Omental fat pad (tissue), 4 donors: ENCODE measurements at places on chromosomes 3 and 15. TPM values are rescaled to one million over a fixed set of nuclear protein-coding genes. Genes with fewer than 3 reads are reported as not detected.

DNA sequence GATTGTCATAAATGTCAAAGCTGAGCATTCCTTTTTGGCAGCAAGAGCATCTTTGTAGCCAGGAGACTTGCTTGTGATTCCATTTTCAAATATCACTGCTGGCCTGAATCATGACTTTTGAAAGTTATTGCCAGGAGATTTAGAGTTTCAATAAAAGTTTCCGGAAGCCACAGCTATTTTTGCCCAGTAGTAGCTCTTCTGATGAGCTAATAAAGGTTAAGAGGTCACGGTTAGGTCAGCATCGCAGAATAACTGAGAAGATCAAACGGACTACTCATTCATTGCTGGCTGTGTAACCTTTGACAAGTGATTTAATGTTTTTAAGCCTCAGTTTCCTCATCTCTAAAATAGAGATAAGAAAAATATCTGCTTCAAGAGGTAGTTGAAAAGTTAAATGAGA, 105.1 kb upstream of the ETV5 start:
- DNase-seq, result no peak

- DNase-seq, result no peak
Observed at GRCh38 chr15:60444289-60444912, 34.5 kb downstream of the ICE2 start.

DNA sequence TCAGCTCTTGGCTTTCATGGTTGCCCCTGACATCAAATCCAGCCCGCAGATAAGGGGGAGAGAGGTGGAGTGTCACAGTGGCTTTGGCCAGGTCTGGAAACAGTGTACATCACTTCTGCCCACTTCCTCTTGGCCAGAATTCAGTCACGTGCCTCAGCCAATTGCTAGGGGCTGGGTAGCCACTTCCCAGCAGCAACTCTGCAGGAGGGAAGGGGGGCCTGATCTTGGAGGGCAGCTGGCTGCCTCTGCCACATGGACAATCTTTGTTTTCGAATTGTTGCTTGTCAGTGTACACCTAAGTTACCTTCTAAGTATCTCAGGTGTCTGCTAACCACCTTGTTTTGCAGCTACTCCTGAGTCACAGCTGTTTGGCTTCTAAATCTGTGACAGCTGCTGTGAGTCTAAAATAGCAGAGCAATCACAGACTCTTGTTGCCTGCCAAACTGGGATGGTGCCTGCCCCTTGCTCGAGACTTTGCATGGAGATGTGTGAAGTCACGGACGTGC, 41.0 kb upstream of the LIMD1 start:
- no peak for DNase-seq

- DNase-seq, result no peak
Observed at GRCh38 chr3:71636482-71636881, 53.0 kb upstream of the FOXP1 start.

DNA sequence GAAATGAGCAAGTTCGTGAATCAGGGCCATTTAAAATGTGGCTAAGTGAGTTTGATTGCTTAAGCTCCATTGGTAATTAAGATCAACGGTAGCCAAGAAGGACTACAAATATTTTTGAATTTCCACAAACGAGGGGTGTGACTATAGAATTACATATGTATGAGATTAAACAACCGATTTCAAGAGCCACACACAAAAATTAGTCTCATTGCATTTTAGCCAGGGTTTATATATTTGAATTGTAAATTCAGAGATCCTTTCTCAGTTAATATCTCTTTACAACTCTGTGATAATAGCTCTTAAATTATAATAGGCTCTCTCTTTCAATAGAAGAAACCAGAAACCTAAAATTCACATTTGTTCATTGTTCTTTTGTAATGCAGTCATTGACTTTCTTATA, 325.6 kb upstream of the ICE2 start:
- no peak for DNase-seq

DNA sequence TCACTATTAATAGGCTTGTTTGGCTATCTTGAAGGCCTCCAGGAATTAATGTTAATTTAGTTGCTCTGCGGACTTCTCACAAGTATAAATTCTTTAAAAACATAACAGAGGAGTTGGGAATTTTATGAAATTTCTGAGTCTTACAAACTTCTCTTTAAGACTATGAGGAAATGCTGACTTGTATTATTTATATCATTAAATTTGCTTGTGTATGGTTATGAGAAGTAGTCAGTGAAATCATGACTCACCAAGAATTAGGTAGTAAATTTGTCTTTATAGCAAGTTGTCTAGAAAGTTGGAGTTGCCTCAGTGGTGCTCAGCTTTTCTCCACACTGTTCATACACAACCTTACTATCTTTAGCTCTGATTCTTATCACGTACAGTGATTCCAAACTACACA, 26.5 kb downstream of the PHLDB2 start:
- DNase-seq, result no peak

- no peak for DNase-seq
Observed at GRCh38 chr3:48776854-48777253, 59.8 kb upstream of the IP6K2 start.

DNA sequence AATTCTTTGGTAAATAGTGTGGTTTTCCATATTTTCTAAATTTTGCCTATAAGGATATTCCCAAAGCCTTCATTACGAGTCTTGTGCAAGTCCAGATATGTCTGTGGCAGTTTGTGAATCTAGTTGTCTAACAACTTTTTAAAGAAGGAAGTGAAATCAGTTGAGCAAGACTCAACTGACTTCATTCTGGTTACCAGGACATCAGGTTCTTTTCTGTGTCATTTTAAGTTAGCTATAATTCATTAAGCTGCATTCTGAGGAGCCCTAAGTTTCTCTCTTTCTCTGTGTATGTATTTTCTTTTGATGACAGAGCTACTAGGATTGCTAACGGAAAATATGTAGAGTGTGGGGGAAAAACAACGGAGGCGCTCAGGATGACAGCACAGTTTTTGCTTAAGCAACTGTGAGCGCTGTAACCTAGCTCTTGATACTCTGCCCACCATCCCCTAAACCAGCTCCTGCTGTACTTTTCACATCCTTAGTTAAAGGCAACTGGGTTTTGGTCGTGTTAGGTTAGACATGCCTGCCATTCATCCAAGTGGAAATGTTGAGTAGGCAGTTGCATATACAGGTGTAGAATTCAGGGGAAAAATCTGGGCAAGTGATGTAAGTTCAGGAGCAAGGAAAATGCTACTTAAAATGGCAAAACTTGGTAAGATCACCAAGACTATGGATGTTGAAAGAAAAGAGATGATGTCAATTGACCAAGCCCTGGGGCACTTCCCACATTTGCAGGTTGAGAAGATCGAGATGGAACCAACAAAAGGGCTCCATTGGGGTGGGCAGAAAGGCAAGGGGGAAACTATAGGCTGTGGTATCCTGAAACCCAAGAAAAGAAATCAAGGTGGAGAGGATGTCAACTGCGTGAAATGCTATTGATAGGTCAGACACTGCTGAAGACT, 9.2 kb downstream of the MFSD1 start:
- DNase-seq, result no peak

DNA sequence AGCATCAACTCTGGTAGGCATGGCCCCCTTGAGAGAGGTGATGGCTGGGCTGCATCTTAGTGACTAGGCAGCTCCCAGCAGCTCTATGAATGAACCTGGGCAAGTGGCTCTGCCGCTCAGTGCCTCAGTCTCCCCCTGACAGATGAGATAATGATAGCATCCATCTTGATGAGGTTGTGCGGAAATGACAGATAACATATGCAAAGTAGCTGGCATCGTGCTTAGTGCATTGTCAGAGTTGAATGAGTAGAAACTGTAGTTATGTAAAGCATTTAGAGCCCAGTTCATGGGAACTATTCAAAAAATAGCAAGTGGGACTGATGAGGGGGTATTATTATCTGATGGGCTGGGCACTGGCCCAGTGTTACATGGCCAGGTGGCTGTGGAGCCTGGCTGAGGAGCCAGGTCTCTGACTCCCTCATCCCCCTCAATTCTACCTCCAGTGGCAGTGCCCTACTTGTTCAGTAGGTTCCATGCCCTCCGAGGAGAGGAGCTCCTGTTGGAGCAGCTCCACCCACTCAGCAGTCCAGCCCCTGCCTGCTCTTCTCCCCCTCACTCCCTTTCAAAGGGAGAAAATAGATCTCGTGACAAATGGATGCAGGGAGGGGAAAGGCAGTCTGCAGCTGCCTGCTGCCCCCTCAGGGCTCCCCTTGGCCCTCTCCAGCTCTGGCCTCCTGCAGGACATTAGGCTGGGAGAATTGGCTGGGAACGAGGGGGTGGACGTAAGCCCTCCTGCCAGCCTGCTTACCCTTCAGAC, 6.6 kb downstream of the PRKCD start:
- DNase-seq, result no peak

DNA sequence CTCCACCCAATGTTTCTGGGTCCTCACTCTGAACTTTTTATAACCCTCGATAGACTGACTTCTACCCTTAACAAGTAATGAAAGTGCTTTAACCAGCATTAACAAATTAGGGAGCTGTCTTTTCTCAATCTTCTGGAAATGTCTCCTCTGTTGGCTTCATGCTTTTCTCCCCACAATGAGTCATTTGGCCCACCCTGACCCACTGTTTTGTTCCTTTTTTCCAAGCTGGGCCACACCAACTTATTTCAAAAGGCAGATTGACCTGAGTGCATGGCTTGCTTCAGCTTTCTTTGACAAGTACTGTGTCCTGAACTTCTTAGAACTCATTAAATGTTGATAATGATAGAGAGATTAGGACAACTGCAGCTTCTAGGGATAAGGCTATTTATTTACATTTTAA, 199.6 kb upstream of the SEMA6D start:
- DNase-seq, result no peak

GRCh38 chr15:77030048-77030927, 35.4 kb downstream of the PSTPIP1 start:
- no peak for DNase-seq

DNA sequence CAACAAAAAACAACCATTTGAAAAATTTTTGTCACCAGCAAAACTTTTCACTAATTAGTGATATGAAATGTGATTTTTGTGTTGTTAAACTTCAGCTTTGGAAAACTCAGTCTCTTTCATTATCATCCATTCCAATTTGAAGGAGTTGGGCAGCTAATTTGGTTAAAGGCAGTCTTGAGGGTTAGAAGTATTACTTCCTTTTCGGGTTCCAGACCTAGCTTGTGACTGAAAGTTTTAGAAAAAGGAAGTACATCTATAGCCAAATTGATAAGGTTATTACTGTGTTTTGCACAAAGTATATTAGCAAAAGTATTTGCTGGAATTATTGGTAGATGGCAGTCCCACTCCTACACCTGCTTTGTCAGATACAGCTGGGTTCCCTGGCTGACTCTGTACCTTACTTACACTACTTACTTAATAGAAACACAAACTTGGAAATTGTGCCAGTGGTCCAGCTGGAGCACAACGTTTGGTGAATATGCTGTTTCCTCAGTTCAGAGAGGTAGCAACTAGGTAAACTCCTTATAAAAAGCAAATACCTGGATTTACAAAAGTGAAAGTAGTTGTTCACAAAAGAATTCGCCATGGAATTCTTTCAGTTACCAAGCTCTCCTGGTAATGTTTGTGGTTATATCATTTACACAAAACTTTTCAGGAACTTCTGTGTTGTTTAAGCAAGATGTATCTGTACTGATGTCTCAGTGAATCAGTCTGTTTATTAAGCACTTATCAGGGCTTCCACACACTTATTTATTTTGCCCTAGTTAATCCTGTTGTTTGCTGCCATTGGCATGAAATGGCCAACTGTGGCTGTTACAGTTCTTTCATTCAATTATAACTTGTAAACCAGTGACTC, 31.6 kb downstream of the TIPARP start:
- no peak for DNase-seq

- DNase-seq, result no peak
Observed at GRCh38 chr15:26640601-26641000, 132.3 kb downstream of the GABRB3 start.

DNA sequence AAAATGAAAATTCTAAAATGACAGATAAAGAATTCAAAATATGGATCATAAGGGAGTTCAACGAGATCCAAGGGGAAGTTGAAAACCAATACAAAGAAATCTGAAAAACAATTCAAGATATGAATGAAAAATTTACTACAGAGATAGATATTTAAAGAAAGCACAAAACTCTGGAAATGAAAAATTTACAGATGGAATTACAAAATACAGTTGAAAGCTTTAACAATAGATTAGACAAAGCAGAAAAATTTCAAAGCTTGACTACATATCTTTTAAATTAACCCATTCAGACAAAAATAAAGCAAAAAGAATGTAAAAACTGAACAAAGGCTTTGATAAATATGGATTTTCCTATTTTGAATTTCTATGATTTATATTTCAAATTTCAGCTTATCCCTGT, 211.1 kb downstream of the SLC9A9 start:
- DNase-seq, result no peak

DNA sequence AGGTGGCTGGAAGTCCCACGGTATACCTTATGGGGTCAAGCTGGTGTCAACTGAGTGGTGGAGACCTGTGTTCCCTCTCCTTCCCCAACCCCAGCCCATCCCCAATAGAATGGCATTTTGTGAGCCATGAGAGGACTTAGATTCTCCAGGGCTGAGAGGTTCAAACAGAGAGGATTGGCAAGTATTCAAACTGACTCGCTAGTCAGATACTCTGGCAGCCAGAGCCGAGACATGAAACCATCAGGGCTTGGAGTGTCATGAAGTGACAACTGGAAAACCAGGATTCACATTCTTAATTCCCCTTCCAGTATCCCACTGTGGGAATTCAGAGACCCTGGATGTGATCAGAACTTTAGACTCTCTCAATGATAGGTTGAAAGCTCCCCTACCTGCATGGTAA, 159.4 kb upstream of the SNTN start:
- no peak for DNase-seq

- DNase-seq, result no peak
Observed at GRCh38 chr3:43102773-43103480, 3.0 kb downstream of the POMGNT2 start.

DNA sequence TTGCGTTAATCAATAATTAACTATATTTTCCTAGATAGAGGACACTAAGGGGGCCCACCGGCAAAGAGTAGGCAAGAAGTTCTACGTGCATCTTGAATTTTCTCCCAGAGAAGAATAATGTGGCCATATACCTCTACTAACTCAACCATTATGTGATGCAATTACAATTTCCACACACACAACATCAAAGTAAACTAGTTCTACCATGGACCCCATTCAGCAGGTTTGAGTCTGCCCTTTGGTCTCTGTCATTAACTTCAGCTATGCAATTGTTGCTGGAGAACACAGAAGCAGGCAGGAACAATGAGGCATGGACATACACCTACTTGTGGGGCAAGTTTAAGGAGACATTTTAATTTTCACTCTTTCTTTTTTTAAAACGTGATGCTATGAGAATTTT, 705.9 kb downstream of the PDCD6IP start:
- no peak for DNase-seq

DNA sequence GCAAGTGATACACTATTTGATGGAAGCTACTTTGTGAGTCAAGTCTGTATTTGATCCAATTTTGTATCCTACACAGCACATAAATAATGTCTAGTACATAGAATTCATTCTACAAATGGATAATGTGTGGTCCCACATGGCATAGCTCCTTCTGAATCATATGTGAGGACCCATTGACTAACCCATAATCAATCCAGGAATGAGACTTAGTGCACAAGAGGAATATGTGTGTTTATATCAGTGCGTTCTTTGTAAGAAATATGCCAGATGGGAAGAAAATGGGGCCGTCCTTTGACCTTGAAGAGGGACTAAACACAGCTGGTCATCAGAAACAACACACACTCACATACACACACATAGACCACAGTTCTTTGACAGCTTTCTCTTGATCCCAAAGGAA, 282.7 kb upstream of the SEMA6D start:
- no peak for DNase-seq

- DNase-seq, result no peak
Observed at GRCh38 chr3:30915782-30916181, 21.3 kb upstream of the GADL1 start.

CORO2B gene
- total RNA-seq, result 18.8 TPM

PEX5L gene
- total RNA-seq, result 0.72 TPM

DGKG gene
- total RNA-seq, result 3.4 TPM

SNRK gene
- total RNA-seq, result 63.2 TPM

IP6K1 gene
- 35.9 TPM for total RNA-seq

IL17RE gene
- total RNA-seq, result 7.7 TPM
